HS-5 (cell line): ENCODE measurements at places on chromosomes 3 and 15.

GRCh38 chr3:37170513-37170912 is 3.9 kb downstream of the LRRFIP2 start:
- no peak for DNase-seq

GRCh38 chr3:129016720-129017483 is 15.8 kb downstream of the EFCC1 start:
- DNase-seq, result no peak

DNA sequence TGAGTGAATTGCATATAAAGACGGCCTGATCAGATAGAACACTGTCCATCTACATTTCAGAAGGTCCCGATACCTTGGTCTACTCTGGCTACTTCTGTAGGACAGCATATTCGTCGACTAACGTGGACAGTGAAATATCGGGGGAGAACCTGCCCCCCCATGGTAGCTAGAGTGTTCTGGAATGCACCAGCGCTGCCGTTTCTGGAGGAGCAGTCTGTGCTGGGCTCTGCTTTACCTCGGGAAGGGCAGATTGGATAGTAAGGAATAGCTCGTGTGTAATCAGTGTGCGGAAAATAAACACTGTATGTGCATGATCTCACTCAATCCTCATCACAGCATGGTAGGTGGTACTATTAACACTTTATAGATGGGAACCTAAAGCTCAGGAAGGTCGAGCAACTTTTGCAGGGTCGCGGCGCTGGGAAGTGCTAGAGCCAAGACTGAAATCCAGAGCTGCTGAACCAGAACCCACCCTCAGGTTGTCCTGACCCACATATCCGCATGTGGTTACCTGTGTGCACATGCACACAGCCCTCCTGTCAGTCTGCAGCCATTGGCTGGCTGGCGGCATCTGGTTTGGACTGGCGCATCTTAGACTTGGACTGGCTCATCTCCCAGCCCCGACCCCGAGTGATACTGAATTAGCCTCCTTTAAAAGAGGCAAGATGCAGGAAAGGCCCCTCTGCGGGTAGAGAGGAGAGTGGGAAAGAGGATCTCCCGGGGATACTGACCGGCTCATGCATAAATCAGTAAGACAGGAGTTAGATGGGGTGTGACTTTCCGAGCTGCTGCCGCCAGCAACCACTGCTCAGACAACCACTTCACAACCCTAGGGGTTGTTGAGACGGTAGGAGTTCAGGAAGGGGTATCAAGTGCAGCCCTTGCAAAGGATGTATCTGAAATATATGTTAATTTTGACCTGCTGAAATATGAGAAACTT is 155.0 kb upstream of the BHLHE40 start:
- DNase-seq, result no peak

DNA sequence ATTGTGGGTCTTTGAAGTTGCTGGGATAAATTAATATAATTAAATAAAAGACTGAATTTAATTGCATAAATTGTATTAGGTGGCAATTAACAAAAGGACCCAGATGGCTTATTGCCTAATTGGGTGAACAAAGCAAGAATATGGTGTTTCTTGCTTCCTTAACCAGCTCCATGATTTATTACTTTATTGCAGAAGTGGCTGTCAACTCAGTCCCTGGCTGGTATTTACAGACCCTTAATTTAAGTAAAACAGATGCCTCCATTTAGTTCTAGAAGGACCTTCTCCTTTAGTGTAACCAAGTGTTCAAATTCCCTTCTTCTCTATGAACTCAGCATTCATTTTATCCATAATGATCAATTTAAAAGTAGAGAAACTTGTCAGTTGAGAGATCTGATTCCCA is 35.1 kb downstream of the DPH3 start:
- no peak for DNase-seq

- no peak for DNase-seq
Observed at GRCh38 chr3:46559091-46559704, 6.9 kb downstream of the LRRC2 start.
